Activated gamma-delta T cell (primary cell): ENCODE measurements at places on chromosomes 11 and 22.

- DNase-seq = no peak
These were observed 57.8 kb upstream of the TENM4 start for GRCh38 chr11:79498667-79499066.

GRCh38 chr22:43447380-43447779 is 35.6 kb downstream of the MPPED1 start:
- DNase-seq = no peak

DNA sequence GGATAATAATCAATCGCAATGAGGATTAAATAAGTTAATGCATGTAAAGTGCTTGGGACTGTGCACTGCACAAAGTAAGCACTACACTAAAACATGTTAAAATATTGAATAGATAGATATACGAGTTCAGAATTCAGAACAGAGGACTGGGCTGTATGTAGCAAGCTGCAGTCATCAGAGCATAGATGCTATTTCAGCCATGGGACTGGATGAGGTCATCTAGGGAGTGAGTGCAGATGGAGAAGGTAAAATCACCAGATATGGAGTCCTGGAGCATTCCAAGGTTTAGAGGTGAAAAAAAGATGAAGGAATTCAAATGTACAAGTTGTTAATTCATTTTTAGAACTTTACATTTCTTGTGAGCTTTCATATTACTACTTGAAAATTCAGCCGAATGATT is 347.5 kb upstream of the DDI1 start:
- DNase-seq = no peak

DNA sequence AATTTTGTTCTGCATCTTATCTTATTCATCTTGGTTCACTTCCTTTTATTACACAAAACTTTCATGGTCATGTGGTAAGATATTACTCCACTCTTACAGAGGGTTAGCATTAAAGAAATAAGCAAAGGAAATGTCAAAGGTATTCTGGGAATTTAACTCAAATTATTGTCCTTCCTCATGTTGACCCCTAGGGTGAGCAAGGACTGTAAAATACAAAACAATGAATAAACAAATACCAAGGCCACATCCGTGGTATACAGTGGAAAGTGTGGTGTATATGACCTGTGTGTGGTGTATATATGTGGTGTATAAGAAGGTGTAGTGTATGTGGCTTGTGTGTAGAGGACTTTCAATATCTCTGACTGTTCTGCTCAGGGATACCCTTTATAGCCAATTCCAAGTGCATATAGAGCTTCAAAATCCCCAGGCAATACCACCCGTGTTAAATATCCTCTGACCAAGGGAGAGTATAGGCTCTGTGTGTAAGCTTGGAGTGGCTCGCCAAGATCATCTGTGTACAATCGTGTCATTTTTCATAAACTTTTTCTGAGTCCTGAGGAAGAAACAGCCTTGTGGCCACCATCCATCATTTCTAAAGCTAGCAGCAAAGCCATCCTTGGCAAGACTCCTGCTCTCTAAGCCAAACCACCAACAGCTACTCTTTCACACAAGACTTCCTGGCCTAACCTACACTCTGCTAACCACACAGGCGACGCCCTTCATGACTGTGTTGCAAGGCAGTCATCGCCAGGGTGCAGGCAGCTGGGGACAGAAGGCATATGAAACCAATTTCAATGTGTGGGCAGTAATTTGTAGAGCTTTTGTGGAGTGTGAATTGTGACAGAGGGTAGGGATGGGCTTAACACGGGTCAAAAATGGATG is 548.0 kb downstream of the ETS1 start:
- peak; percentile 13 for DNase-seq

DNA sequence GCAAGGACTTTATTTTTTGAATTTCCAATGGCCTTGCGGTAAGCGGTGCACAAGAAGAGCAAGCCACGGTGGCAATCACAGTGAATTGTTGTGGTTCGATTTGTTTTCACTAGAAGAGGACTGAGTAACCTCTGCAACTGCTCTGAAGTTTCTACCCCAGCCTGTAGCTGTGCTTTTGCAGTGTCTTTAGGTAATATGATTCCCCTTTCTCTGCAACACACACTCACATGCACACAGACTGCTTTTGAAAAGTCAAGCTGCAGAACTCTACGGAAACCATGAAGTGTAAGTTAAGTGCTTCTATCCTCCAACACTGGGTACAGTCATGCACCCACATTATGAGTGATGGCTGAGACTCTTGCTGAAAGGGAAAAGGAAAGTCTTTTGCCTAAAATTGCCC is 38.4 kb downstream of the CD44 start:
- no peak for DNase-seq

GRCh38 chr11:78647986-78648875 is 73.6 kb upstream of the NARS2 start:
- no peak for DNase-seq
